Activated gamma-delta T cell (primary cell): ENCODE measurements at places on chromosomes 4 and X.

GRCh38 chr4:14379183-14379582, 623.1 kb upstream of the CPEB2 start:
- DNase-seq = no peak

GRCh38 chr4:179625406-179625805, 2183.2 kb upstream of the AGA start:
- DNase-seq = no peak

DNA sequence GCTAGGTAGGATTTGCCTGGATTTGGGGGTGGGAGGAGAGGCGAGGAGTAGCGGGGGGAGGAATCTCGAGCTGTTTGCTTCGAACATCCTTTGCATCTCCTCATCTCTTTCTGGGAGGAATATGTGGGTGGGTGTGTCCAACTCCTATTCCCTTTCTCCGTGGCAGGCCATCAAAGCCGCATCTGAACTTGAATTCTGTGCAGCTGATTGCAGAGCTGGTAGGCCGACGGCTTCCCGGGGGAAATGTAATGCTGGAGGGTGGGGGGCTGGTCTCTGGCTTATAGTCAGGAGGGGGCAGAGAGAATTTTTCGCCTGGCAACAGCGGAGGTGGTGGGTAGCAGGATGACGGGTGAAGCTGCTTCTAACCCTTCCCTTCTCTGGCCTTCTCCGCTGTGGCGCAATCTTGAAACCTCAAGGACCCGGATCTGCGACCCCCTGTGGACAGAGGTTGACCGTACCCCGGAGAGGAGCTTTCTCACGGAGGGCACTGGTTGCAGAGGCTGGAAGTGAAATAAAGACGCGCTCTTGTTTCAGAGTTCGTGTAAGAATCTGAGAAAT, 628 bp downstream of the ZCCHC12 start:
- DNase-seq = no peak

DNA sequence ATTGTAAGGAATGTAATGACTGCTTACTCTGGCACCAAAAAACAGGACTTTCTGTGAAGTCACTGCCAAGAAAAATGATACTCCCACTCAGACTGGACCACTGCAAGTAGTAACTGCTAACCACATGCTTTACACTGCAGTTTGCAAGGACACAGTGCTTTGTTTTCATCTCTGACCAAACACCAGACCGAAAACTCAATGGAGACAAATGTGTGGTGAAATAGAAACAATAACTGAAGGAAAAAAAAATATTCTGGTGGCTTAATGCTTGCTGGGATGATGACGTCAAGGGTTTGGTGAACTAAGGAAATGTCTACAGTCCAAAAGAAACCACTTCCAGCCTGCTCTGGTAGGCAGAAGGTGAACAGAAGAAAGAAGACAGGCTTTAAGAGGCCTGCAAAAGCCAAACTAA, 13.2 kb downstream of the GPC4 start:
- DNase-seq = no peak

DNA sequence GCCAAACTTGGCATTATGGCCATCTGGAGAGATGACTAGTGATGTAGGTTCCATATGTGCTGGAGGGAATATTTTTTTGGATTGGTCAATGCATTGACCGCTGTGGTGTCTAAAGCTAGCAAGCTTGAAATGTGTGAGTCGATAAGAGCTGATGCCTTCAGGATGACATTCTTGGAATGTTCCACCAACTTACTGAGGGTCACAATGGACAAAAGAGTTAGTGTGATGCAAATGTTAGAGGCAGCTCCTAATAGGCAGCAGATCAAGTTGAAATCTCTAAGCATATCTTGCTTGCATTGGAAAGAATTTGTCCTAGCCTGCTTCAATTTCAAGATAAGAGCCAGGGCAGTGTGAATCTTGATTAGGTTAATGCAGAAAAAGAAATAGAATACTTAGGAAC, 210.4 kb upstream of the AFF2 start:
- DNase-seq = no peak

GRCh38 chr4:149961876-149962597, 116.2 kb upstream of the DCLK2 start:
- DNase-seq = no peak

DNA sequence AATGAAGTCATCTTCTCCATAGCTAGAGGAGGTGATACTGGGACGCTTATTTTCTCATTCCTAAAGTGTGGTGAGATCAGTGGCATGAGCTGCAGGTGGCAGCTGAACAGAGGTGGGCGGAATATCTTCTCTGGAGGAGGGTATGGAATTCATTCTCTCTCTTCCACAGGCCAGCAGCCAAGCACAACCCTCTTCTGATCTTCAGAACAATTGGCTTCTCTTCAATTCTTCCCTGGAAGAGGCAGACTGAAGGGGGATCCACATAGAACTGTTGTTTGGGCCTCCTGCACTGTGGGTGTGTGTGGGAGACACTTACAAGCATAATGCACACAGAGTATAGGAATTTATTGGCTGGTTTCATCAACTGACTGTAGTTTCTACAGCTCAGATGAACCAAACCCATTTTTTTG, 180.4 kb upstream of the RASGEF1B start:
- no peak for DNase-seq

DNA sequence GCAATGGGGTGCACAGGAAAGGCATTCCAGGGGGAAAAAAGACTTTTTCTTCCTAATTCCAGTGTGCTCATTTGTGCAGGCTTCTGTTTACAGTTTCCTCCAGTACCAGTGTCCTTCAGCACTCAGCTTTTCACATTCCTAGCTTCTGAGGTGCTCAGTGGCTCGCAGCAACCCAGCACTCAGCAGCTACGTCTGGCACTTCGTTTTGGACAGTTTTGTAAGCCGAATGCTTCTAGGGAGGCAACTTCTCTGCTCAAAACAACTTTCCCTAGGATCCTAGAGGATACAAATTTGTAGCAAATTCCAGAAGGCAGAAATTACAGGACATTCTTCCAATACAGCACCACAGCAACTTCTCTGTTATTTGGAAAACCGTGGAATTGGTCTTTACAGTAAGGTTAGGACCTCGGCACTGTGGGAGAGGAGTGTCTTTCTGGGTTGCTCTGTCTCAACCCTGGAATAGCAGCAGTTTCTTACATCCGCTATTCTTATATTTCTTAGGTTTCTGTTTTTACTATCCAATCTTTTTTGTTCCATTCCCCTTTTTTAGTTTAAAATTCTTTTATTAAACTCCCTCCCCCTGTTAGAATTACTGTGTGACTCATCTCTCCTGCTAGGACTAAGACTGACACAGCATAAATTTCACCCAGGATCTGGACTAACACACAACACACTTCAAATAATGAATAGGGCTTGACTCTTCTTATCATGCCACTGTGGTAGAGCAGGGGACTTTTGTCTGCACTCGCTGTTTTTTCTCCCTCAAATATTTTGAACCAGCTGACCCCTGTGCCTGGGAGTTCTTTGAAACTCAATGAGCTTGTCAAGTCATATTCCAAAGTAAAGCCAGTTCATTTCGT, 1314.7 kb downstream of the FSTL5 start:
- no peak for DNase-seq
